Astrocyte (in vitro differentiated cells and primary cell): ENCODE measurements at places on chromosomes 13 and 19. TPM values are rescaled to one million over a fixed set of nuclear protein-coding genes. Genes with fewer than 3 reads are reported as not detected.

GRCh38 chr19:46155237-46155636 is 7.2 kb downstream of the IGFL2 start:
- DNase-seq = no peak

- DNase-seq = no peak
These were observed 802 bp downstream of the DMPK start for GRCh38 chr19:45781214-45782161.

- DNase-seq = no peak
These were observed 64.1 kb downstream of the ERCC5 start for GRCh38 chr13:102909971-102910370.

GRCh38 chr13:113367020-113367560 is 3.2 kb upstream of the GRTP1 start:
- no peak for DNase-seq

DNA sequence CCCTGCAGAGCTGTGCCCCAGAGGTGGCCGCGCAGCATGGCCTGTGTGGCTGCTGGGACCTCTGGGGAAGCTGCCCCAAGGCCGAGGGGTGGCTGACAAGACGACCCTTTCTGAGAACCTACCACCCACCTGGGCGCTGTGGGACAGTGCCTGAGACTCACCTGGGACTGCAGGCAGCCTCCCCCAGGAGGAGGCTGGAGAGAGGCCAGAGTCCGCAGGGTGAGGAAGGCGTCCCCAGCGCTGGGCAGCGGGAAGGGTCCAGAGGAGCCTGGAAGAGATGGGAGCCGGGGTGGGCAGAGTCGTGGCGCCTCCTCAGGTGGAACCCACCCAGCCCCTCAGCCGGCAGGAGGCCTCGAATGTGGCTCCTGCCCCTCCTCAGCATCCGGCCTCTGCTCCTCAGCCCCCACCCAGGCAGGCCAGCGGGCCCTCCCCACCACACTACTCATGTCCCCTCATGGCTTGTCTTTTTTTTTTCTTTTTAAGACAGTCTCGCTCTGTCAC is 25.3 kb downstream of the CILP2 start:
- no peak for DNase-seq

- DNase-seq = no peak
These were observed 150.9 kb downstream of the SPRY2 start for GRCh38 chr13:80189889-80190597.

- DNase-seq = no peak
These were observed 78.4 kb downstream of the TEX29 start for GRCh38 chr13:111398715-111399299.

DNA sequence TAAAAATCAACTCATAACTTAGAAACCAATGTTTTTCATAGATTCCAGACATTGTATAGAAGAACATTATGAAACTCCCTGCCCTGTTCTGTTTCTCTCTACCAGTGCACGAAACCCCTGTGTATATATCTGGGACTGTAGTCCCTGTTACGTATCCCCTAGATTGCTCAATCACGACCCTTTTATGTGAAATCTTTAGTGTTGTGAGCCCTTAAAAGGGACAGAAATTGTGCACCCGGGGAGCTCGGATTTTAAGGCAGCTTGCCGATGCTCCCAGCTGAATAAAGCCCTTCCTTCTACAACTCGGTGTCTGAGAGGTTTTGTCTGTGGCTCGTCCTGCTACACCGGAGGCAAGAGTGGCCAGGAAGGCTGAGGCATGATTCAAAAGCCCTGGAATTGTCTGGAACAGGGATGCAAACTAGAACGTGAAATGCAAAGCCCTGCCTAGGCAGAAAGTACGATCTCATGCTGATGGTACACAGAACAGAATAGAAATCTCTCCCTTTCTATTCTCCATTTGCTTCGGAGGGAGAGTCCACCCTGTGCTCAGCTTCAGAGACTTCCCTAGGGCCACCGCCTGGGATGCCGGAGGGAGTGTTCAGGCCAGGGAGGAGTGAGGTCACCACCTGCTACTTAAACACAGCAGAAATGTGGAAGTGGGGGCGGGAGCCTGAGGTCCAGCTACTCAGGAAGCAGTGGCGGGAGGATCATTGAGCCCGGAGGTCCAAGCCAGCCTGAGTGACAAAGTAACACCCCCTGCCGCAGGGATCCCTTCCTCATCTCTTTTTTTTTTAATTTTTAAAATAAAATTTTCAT is 758 bp upstream of the ZNF888 start:
- no peak for DNase-seq

GRCh38 chr13:33033051-33033812 is 17.0 kb downstream of the KL start:
- DNase-seq = no peak

- no peak for DNase-seq
These were observed 396 bp downstream of the RTN2 start for GRCh38 chr19:45496349-45496953.

GRCh38 chr13:28325022-28325421 is 169.9 kb downstream of the FLT1 start:
- no peak for DNase-seq

DNA sequence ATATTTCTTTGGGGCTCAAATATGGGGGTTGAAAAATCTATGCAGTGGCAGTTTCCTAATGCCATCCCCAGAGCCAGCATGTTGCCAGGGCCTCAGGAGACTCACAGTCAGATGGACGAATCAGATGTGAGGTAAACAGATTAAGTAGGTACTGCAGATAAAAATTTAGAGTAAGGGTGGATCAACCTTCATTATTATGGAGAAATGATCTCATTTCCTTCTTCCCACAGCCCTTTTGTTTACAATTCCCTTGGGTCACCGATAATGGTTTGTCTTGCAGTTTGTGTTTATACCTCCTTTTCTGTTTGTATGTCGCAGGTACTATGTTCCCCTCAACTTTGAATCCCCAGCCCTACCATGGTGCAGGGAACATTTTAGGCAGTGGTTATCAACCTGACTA is 20.0 kb downstream of the DIAPH3 start:
- DNase-seq = no peak

DNA sequence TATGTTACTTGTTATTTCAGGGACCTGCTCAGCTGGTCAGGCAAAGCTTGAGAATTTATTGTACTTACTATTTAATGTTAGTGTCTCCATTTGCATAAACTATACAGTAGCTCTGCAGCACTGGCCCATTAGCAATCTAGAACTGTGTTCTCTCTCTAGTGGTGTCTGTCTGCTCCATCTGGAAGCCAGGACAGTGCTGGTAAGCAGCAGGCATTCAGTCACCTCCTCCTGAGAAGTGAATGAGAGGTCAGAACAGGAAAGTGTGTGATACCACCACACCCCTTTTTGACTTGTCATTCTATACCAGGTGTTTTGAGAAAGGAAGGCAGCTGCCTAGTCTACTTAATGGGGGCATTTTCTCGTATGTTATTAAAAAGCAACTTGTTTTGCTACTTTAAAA is 3.9 kb downstream of the COG3 start:
- DNase-seq = no peak

GRCh38 chr19:32530773-32531172 is 50.2 kb upstream of the PDCD5 start:
- no peak for DNase-seq

DNA sequence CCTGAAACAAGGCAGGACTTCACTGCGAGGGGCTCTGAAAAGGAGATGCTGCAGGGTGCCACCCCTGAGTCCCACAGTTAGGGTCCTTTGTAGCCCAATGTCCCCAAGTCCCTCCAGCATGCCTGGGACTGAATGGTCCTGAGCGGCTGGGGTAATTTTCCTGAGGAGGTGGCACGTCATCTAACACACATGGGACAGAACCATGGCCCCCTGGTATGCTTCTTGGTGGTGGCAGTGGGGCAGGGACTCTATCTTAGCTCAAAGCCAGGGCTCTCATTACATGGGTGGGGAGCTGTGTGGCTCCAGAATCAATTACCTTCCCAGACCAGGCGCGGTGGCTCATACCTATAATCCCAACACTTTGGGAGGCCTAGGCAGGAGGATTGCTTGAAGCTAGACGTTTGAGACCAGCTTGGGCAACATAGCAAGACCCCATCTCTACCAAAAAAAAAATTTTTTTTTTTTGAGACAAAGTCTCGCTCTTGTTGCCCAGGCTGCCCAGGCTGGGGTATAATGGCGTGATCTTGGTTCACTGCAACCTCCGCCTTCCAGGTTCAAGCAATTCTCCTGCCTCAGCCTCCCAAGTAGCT is 7.9 kb upstream of the SLC7A9 start:
- no peak for DNase-seq

- DNase-seq = no peak
These were observed 471 bp upstream of the ERVK3-1 start for GRCh38 chr19:58304748-58305064.

KLHL1 gene
- total RNA-seq = not detected in 2 replicates

C19orf33 gene
- 4.9 and 5.8 TPM in 2 replicates for total RNA-seq

ONECUT3 gene
- not detected in 2 replicates for total RNA-seq

KLK10 gene
- 0.19 and 0.30 TPM in 2 replicates for total RNA-seq

PRX gene
- 1.5 and 2.6 TPM in 2 replicates for total RNA-seq

C5AR1 gene
- 4.6 and 5.2 TPM in 2 replicates for total RNA-seq

SERPINE3 gene
- total RNA-seq = not detected in 2 replicates

PSG1 gene
- total RNA-seq = 0.52 and 1.0 TPM in 2 replicates

PALM gene
- total RNA-seq = 60.0 and 67.3 TPM in 2 replicates

OVOL3 gene
- total RNA-seq = not detected in 2 replicates
